ENCODE measurements at places on chromosomes 12 and 14.

GRCh38 chr12:88266806-88267360 is 124.8 kb downstream of the TMTC3 start:
- DNase-seq: no peak

- DNase-seq: no peak
Observed at GRCh38 chr12:112353393-112353792, 28.8 kb downstream of the HECTD4 start.

GRCh38 chr12:52390739-52391617 is 5.5 kb upstream of the KRT84 start:
- no peak for DNase-seq

DNA sequence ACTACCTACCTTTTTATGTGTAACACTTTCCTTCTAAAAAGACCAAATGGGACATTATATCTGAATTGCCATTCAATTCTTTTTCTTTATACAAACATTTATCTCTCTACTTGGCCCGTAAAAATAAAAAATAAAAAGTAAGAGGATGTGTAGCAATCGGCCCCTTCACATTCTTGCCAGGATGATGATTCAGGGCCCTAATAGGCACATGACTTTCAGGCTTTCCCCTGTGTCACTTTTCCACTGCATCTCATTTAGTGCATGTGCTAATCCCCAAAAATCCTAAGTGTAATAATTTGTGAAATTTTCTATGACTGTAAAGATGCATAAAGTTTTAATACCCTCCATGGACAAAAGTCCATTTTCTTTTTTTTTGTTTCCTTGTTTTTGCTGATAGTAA is 23.0 kb upstream of the ATP2B1 start:
- DNase-seq: no peak

- DNase-seq: peak; percentile 73
Observed at GRCh38 chr14:49939884-49940510, 47.1 kb downstream of the ARF6 start.

Measured in kidney glomerular epithelial cell (primary cell).